ENCODE measurements at places on chromosomes 6 and 20.

GRCh38 chr6:41713650-41714291 lies 21.6 kb downstream of the TFEB start:
- no peak for DNase-seq

DNA sequence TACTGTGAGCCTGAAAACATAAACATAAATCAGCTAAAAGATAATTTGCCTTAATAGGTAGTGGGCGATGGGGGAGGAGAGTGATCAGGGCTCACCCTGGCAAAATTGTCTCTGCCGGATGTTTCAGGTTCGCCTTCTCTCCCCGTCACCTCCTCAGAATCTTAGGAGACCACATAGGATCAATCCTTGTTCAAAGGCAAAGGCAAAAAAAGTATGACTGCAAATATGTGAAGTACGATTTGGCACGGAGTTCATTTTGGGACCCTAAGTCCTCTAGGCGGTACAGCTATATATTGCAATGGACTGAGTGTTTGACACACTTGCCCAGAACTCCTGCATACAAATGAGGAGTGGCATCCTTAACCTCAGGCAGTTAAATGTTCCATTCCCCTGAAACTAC lies 649.2 kb upstream of the FLRT3 start:
- no peak for DNase-seq

GRCh38 chr20:45254383-45255262 lies at the start of gene SLPI:
SLPI (minus strand) TSS chr20:45254564; CDS start chr20:45254543, 21 bp downstream.
- no peak for DNase-seq

GRCh38 chr20:54514028-54514607 lies 38.7 kb downstream of the DOK5 start:
- no peak for DNase-seq

DNA sequence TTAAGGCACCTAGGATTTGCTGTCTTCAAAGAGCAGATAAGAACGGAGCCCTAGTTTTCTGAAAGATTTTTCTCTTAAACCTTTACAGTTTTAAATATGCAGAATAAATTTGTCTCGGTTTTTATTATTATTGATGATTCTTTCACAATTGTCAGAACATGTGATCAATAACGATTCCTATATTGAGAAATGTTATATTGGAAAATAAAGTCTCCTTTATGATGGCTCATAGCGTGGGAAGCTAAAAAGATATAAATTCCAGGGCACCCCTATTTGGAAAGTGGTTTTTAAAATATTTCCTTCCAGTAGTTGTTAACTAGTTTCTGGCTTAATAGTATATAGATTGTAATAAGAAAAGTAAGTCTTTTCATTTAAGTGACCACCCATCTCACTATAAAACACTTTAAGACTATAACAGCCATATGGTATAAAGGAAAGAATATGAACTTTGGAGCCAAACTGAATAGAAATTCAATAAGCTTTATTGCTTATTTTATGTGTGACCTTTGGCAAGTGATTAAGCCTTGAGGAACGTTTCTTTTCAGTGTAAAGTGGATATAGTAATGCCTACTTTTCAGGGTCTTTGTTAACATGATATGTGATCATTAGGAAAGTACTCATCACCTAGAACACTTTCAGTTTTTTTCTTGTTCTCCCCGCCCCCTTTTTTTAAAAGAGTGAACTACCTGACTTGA lies 369.6 kb downstream of the LAMA2 start:
- DNase-seq: no peak

- DNase-seq: no peak
These were observed 8.6 kb downstream of the SNX9 start for GRCh38 chr6:157831424-157832249.

GRCh38 chr6:73028893-73029450 lies 196.3 kb downstream of the KHDC1L start:
- DNase-seq: no peak

DNA sequence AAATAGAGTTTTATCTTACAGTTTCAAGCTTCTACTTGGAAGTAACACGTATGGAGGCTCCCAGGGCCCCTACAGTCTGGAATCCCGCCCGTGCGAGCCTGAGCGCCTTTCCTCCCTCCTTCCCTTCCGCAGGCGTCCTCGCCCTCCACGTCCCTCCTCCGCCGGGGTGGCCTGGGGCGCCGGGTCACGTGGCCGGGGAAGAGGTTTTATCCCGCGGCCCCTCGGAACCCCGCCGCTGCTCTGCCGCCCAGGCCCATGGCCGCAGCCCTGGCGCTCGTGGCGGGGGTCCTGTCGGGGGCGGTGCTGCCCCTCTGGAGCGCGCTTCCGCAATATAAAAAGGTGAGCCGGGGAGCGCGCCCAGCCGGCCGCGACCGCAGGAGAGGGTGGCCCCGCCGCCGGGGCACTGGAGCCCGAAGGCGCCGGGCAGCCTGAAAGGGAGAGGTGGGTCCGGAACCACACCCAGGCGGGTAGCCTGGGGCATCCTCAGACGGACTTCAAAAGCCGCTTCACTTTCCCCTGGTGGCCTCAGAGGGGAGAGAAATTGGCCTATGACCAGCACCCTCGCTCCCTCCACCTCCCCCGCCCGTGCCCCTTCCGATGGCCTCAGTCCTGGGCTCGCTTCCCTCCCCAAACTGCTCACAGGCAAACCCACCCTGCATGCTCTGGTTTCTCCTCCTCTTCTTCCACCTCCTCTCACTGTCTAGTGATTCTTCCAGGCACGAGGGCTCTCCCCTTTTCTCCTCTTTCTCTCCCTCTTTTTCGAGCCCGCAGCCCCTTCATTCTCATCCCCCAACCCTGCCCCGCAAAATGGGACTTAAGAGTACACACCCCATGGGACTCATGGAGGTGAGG lies at the start of gene CLPSL2:
Gene CLPSL2 (plus strand): TSS at position 235 of the 852 bp plus-strand sequence. CDS start 21 bp downstream, at position 256.
- DNase-seq: no peak

- no peak for DNase-seq
These were observed 64.8 kb upstream of the NAA20 start for GRCh38 chr20:19952392-19952791.

- DNase-seq: no peak
These were observed 332.7 kb downstream of the CENPW start for GRCh38 chr6:126672649-126673048.

- DNase-seq: no peak
These were observed 272.0 kb downstream of the PACRG start for GRCh38 chr6:162999575-163000285.

- no peak for DNase-seq
These were observed 257.6 kb upstream of the SUPT3H start for GRCh38 chr6:45635284-45635867.

DNA sequence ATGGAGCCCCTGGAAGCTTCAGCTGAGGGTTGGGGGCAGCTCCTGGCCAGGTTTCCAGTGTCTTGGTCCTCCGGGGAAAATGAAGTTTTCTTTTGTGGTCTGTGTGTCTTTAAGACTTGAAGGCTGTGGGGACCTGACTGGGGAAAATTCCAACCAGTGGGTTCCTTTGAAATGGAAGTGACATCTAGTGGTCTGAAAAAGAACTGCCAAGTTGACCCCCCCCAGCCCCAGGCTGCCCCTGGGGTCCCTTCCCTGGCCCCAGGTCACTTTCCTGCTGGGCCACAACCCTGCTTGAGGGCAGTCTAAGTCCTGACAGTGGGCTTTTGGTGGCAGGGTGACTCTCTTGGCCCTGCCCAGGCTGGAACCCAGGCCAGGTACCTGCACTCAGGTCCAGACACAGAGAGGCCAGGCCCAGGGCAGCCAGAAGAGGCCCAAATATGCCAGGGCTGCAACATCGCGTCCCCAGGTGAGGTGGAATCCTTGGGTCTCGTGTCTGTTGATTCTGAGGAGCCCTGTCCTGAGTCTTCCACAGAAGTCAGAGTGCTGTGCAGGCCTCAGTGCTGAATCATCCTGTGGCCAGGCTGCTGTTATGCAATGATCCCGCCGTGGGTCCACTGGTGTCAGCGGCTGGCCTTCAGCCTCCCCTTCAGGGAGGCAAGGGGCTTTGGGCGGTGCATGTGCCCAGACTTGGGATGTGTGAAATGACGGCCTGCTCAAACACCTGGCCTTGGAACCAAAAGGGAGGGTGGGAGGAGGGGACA lies 68.4 kb downstream of the VEGFA start:
- no peak for DNase-seq

GRCh38 chr20:62603021-62603906 lies 39.0 kb upstream of the SLCO4A1 start:
- peak; percentile 33 for DNase-seq

- DNase-seq: no peak
These were observed 216.9 kb downstream of the GMDS start for GRCh38 chr6:2028457-2029038.

- DNase-seq: no peak
These were observed 710.1 kb upstream of the ID4 start for GRCh38 chr6:19127081-19127480.

DNA sequence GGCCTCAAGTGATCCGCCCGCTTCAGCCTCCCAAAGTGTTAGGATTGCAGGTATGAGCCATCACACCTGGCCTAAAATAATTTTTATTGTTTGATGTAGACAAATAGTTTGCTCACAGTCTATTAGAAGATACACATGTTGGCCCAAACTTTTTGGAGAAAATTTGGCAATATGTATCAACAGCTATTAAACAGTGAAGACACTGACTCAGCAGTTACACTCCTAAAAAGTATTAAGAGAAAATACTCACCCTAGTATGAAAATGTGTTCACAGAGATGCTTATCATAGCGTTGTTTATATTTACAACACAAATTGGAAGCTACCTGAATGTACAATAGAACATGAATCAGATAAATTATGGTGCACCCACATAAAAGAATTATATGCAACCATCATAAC lies 173.1 kb downstream of the WDR27 start:
- DNase-seq: no peak

- peak; percentile 74 for DNase-seq
These were observed 70.7 kb upstream of the PRSS16 start for GRCh38 chr6:27176523-27177484.

- DNase-seq: no peak
These were observed 67.6 kb upstream of the BTBD3 start for GRCh38 chr20:11849976-11850670.

- no peak for DNase-seq
These were observed 107.2 kb upstream of the PLEKHG1 start for GRCh38 chr6:150492507-150492906.

DNA sequence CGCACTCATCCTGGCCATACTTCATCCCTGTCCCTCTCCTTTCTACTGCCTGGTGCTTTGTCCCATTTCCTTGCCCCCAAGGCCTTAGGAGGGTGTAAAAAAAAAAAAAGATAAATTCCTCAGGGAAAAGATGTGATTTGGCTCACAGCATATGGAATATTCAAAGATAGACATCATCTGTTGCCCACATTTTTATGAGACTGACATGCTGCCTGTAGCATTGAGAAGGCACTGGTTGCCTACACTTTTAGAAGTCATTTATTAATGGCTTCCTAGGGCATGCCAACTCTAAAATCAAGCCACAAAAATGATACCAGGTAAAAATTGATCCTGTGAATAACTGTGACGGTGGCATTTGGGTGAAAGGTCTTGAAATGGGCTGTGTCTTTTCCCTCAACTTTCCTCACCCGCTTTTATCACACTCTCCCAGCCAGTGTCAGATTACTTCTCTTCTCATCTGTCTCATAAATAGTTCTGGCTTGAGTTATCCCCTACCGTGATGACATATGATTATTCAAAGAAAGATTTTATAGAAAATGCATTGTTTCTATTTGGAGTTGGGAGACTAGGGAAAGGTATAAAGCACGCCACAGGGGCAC lies 139.4 kb downstream of the CARMIL1 start:
- DNase-seq: no peak

- no peak for DNase-seq
These were observed 164.8 kb upstream of the BMP5 start for GRCh38 chr6:56040223-56040622.

- no peak for DNase-seq
These were observed 23.9 kb downstream of the THBS2 start for GRCh38 chr6:169229615-169230321.

- no peak for DNase-seq
These were observed 473.0 kb upstream of the SPTLC3 start for GRCh38 chr20:12535770-12536169.

DNA sequence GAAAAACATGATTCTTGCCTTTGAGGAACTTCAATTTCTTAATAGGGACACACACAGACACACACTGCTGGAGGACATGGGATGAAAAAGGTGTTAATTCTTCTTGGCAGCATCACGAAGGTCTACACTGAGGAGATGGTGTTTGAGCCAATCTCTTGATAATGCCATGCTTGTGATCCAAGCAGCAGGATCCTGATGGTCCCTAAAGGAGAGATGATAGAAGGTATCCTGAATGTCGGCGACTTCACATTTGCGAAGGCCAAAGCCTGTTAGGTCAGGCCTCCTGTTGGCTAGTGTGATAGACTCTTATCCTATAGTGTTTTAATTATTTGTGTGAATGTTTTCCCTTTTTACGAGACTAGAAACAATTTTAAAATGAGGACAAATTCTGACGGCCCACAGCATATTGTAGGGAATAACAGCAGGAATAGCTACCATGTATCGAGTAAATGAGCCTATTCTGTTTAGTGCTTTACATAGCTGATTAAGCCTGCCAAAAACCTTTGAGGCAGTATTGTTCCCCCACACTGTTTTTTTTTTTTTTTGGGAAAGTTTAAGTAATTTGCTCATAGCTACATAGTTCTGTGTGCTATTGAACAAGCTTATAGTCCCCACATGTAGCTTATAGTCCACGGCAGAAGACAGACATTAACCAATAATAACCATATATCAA lies 15.3 kb upstream of the TFB1M start:
- no peak for DNase-seq

- DNase-seq: no peak
These were observed 60.9 kb downstream of the EPHA7 start for GRCh38 chr6:93358435-93358834.

DNA sequence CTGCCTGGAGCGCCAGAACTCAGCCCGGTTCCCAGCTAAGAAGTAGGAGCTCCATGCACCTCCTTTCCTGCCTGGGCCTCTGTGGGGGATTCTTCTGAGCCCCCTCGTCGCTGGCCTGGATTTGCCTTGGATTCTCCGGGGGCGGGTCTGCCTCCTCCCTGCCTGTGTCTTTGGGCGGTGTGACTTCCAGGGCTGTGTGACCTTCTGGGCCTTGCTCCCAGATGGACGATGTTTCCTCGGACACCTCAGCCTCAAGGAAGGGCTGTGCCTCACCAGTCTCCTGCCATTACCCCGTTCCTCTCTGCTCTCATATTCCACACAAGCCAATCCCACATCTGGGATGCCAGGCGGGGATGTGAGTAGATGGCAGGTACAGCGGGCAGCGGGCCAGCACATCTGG lies 76.8 kb downstream of the ERMARD start:
- DNase-seq: no peak

DNA sequence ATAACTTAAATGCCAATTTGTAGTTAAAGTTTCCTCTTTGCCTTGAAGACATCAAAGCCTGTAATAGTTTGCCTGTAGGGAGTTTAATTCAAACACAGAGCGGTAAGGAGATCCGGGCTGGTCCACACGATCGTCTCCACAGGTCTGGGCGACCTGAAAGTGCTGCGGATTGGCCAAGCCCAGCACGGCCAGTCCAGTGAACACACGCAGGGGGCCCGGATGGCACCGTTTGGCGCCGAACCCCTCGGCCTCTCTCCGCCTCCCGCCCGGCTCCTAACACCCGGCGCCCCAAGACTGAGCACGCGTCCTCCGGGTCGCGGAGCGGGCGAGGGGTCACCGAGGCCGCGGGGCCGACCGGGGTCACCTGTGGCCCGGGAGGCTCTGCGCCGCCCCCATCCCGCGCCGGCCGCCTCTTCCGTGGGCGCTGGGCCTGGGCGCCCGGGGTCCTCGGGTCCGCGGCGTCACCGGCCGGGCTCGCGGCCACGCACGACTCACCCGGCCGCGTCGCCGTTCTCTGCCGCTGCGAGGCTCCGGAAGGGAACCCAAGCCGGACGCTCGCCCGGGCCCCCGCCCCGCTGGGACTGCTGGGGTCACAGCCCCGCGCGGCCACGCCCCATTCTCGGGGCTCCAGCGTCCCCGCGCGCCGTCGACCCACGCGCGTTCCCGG lies 481 bp downstream of the SERPINB6 start:
- DNase-seq: peak; percentile 49
